GM23338 (cell line): ENCODE measurements at places on chromosomes 6 and 20.

DNA sequence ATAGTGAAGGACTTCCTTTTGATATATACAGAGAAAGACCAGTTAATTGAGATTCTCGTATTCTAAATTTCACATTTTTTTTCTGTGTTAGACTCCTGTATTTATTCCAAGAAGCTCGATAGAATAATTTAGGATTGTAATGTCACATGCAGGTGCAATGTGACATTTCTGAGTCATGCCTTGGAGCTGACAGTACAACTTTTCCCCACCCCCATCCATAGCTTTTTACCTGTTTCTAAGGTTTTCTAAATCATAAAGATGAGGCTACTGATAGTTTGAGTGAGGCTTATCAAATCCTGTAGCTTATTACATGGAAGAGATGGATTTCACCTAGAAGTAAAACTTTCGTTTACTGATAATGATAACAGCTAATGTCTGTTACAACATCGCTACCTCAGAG is 37.6 kb downstream of the FLRT3 start:
- no peak for DNase-seq

- DNase-seq, result peak; percentile 28
Measured at GRCh38 chr6:15948930-15949900, 179.7 kb upstream of the MYLIP start.

DNA sequence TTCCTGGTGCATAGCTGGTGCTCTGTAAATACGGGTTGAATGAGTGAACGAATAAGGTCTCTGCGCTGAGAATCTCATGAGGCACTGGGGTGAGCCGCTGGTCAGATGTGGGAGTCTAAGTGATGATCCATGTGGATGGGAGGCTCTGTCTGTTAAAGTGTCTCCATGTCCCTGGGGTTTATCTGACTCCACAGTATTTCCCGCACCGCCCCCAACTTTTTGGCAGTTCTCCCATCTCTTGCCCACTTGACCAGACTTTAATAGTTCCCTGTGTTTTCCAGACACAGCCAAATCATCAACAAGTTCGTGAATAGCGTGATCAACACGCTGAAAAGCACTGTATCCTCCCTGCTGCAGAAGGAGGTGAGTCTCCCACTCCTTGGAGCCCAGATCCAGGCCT is 9.9 kb downstream of the BPIFA2 start:
- DNase-seq, result no peak

- DNase-seq, result peak; percentile 65
Measured at GRCh38 chr6:10801224-10801848, 37.0 kb downstream of the MAK start.

GRCh38 chr6:152004036-152004566 is 196.6 kb downstream of the ESR1 start:
- no peak for DNase-seq

DNA sequence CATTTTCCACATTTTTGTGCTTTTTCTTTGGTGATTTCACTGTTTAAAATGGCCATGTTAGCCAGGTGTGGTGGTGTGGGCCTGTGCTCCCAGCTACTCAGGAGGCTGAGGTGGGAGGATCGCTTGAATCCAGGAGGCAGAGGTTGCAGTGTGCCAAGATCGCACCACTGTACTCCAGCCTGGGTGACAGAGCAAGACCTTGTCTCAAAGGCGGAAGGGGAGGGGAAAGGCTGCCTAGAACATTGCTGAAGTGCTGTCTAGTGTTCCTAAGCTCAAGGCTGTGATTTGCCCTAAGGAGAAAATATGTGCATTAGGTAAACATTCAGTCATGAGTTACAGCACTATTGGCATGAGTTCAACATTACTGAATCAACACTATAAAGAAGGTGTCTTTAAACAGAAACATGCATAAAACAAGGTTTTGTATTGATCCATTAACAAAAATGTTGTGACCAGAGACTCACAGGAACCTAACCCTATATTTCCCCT is 14.0 kb downstream of the ZC2HC1B start:
- no peak for DNase-seq

GRCh38 chr6:41563060-41563776 is 17.0 kb downstream of the FOXP4 start:
- DNase-seq, result no peak

- DNase-seq, result no peak
Measured at GRCh38 chr6:1712451-1712850, 102.7 kb downstream of the FOXC1 start.

DNA sequence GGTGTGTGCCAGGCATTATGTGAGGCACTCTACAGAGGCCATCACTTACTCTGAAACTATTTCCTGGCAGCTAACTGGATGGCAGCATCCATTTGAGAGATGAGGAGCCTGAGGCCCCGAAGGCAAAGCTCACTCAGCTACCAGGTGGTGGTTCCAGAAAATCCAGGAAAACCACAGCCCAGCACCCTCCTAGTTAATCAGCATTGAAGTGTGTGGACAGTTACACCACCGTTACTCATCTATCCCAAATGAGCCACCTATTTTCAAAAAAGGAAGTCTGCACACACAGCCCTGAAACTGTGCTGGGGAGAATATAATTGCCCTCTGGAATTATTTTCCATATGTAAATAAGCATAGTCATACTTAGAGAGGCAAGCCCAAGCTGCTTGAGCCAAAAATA is 67.4 kb downstream of the CNBD2 start:
- DNase-seq, result no peak

- peak; percentile 53 for DNase-seq
Measured at GRCh38 chr20:62752181-62752670, 43.6 kb downstream of the NTSR1 start.

- peak; percentile 56 for DNase-seq
Measured at GRCh38 chr6:160297310-160297709, 38.7 kb upstream of the SLC22A2 start.

- peak; percentile 33 for DNase-seq
Measured at GRCh38 chr6:136034422-136034821, 182.9 kb downstream of the PDE7B start.

- DNase-seq, result peak; percentile 41
Measured at GRCh38 chr6:34559651-34560365, 3.7 kb upstream of the SPDEF start.

- peak; percentile 61 for DNase-seq
Measured at GRCh38 chr6:5398530-5398929, 137.2 kb downstream of the FARS2 start.

- peak; percentile 53 for DNase-seq
Measured at GRCh38 chr6:44000164-44000842, 126.9 kb downstream of the MRPL14 start.

DNA sequence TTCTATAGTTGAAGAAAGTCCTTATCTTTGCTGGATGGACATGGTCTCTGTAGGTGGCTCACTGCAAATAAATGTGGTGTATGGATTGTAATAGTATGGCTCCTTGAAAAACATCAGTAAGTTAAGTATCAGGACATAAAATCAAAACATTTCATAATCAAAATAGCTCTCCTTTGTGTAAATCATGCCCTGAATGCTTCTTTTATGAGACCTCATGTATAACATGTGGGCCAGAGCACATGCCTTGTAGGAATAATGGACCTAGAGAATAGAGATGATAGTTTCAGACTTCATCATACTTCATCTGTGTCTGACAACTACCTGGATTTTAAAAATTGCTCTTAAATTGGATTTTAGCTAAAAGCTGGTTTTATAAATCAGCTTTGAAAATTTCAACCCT is 159.9 kb downstream of the ASCC3 start:
- no peak for DNase-seq

DNA sequence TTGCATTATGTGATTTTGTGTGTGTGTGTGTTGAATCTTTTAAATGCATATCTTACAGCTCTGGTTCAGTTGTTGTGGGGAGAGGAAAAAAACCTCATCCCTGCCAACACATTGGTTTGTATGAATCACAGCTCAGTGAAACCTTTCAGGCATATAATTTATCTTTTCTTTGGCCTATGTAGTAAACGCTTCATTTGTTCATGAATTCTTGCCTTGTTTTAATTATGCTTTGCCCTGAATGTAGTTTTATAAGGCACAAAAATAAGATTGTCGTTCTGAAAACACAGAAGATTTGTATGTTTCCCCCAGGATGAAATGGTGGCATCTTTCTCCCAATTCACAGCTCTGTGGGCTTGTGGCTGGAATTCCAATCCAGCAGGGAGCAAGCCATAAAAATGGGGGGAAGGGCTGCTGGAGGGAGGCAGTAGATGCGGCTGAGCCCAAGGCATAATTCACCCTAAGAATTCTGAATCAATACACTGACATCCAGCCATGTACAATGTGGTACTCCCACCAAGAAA is 45.1 kb downstream of the BCAS1 start:
- peak; percentile 11 for DNase-seq

DNA sequence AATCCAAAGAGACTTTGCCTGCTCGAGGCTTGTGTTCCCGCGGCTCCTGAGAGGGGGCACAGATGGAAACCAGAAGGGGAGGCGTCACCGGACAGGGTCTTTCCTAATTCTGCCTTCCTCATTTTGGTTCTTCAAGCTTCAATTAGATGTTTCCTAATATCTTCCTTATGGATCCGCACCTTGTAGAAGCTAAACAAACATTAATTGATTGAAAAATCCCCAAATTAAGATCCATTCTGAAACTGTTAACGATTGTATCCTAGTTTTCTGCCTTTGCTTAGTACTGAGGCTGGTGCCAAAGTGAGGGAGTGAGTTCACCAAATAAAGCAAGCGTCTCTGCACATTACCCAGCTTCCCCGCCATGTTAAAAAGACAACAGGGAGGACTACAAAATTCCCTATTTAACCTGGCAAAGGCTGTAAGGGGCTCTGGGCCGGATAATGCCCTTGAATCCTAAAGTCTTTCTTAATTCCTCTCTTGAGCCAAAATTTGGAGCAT is 123.2 kb downstream of the GPX5 start:
- DNase-seq, result peak; percentile 21

DNA sequence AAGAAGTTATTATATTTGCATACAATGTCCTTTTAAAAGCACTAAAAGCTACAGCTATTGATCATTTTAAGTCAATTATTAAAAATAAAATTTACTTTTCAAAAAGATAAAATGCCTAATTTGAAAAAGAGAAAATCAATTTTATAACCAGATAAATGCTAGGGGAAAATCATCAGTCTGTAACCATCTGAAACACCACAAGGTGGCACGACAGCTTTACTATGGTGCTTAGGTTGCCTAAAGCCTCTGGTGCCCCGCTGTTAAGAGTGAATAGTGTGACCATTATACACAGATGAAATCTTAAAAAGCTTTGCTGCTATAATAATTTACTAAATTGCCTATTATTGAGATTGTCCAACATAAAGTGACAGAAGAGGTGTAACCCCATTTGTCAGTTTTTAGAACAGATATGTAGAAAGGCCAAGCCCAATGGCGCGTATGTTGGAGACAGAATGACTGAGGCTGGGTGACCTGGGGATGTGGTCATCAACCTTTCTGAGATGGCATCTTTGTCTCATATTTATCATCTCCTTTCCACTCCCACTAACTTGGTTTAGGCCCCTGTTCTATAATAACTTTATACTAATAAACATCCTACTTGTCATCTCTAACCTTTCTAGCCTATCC is 100.8 kb downstream of the MOXD1 start:
- DNase-seq, result peak; percentile 82

GRCh38 chr20:17761604-17762003 is 61.8 kb downstream of the BANF2 start:
- peak; percentile 67 for DNase-seq

GRCh38 chr6:1312473-1313367 is 822 bp downstream of the FOXQ1 start:
- DNase-seq, result peak; percentile 71

DNA sequence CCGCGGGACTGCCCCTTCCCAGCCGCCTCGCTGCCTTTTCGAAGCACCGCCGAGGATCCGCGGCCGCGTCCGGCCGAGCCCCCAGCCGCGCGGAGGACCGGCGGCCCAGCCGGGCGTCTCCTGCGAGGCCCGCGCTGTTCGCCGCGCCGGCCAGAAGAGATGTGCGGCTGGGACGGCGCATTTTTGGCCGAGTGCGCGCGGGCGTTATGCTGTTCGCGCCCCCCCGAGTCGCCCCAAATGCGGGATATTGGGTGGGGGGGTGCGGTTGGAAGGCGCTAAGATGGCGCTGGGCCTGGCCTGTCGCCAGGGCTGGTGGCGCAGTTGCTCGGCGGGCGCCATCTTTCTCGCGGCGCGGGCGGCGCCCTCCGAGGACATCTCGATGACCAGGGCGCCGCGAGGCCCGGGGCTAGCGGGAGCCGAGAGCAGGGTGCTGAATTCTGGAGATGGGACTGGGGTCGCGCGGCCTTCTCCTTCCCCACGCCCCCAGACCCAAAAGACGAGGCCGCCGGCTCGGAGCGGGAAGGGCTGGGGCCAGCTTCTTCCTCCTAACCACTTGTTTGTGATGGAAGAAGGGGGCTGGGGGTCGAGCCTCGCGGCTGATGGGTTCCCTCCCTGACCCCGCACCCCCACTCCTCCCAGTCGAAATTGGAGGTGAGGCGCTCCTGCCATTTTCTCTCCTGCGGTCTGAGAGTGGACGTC is 1.5 kb downstream of the BICRAL start:
- DNase-seq, result peak; percentile 73

DNA sequence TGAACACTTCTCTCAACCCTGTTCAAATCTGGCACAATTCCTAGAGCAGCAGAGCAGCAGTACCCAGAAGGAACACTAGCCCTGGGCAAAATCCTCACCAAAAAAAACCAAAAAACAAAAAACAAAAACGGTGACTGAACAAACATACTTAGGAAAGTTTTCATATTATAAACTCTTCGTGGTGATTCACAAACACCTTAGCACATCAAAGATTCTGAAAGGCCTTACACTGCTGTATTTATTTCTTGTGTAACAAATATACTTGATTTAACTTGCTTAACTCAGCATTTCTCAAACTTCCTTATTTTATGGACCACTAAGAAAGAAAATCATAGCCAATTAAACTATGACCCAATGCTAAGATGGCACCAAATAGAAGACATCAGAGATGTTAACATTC is 57.8 kb upstream of the RREB1 start:
- no peak for DNase-seq

- DNase-seq, result no peak
Measured at GRCh38 chr6:16475494-16475781, 237.1 kb downstream of the GMPR start.

- DNase-seq, result peak; percentile 7
Measured at GRCh38 chr20:10398834-10399369, 35.1 kb downstream of the MKKS start.

- peak; percentile 73 for DNase-seq
Measured at GRCh38 chr20:19211661-19212468, 577 bp upstream of the SLC24A3 start.

DNA sequence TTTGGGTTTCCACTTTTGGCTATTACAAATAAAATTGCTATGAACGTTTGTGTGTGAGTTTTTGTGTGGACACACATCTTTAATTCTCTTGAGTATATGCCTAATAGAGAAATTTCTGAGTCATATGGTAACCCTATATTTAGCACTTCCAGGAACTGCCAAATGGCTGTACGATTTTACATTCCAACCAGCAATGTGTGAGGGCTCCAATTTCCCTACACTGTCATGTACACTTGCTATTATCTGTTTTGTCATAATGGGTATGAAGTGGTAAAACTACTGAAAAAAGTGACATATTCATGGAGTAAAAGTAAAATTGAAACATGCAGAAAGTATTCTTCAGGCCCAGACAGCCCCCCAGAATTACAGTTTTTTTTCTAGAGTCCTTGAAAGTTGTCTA is 59.6 kb upstream of the ESR1 start:
- DNase-seq, result no peak

GRCh38 chr6:50180646-50181045 is 130.9 kb upstream of the DEFB112 start:
- no peak for DNase-seq

GRCh38 chr20:51384875-51385274 is 157.6 kb downstream of the NFATC2 start:
- DNase-seq, result no peak

- DNase-seq, result no peak
Measured at GRCh38 chr6:32439139-32439538, 548 bp upstream of the HLA-DRA start.

GRCh38 chr6:149806127-149806526 is 56.6 kb downstream of the PCMT1 start:
- DNase-seq, result no peak

GRCh38 chr20:44279228-44279627 is 31.8 kb downstream of the FITM2 start:
- no peak for DNase-seq
